ENCODE measurements at places on chromosomes 1 and 21.
A peak's percentile ranks its signal among the peaks of the same experiment; 100 is the strongest.

DNA sequence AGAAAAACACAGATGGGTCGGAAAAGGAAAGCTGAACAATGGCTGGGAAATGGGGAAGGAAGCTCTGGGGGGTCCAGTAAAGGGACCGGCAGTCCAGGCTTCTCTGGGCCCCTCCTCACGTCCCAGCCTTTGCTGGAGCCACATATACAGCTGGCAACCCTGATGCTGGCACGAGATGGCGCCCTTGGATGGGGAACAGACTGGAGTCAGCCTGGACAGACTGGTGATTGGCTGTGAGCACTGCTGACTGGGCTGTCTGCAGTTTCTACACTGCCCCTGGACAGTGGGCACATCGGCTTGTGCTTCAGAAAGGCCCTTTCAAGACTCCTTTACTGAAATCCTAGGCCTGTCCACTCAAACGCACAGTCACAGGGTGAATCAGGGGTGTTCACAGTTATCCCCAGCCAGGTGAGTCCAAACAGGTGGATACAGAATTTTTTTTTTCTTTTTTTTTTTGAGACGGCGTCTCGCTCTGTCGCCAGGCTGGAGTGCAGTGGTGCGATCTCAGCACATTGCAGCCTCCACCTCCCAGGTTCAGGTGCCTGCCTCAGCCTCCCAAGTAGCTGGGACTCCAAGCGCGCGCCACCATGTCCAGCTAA, 31.1 kb upstream of the ZBTB40 start:
- DNase-seq = peak; percentile 51

DNA sequence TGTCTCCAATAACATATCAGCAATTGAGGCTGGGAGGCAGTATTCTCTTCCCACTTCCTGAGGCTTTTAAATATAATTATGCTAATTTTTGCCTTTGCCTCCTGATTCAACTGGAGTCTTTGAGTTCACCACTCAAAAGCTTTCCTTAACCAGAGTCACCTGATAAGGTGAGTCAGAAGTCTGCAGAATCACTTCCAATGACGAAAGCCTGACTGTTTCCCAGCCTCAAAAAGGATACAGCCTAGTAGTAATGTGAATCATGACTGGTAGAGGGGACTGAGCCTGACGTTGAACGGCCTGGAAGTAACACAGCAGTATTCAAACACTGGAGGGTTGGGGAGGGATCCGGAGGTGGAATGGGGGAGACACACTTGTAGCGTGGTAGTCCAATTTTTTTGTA, 10.4 kb upstream of the MRPL9 start:
- DNase-seq = no peak

- DNase-seq = no peak
Measured at GRCh38 chr1:187568067-187568466, 739.3 kb downstream of the PLA2G4A start.

DNA sequence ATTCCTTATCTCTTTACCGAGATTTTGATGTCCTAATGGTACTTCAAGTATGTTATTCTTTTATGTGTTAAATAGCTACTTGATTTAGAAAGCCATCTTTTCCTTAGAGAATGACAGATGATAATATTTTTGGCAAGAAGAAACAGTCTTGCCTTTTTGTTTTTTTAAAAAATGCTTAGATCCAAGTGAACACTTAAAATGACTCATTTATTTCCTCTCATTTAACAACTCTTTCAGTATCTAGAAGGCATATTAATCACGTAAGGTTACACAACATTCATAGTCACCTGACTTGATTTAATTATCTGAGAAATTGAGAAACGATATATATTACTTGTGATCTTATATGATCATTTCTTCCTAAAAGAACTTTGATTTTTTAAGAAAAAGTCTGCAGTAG, 52.4 kb downstream of the SUCO start:
- no peak for DNase-seq

DNA sequence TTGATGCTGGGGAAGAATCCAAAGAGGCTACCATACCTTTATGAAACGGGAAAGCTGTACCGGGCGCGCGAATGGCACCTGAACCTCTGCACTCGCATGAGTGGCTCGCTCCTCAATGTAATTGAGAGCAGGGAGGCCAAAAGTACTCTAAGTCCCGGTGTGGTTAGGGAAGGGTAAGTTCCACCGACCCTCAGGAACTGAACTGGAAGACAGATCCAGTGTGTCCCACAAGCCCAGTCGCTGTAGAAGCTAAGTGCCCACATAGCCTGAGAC, 1.0 kb downstream of the GATAD2B start:
- DNase-seq = no peak

- DNase-seq = peak; percentile 99
Measured at GRCh38 chr1:64917328-64917861, 49.0 kb downstream of the JAK1 start.

- peak; percentile 64 for DNase-seq
Measured at GRCh38 chr1:109979489-109980091, 5.0 kb upstream of the AHCYL1 start.

- DNase-seq = no peak
Measured at GRCh38 chr1:204756811-204757210, 71.3 kb upstream of the LRRN2 start.

DNA sequence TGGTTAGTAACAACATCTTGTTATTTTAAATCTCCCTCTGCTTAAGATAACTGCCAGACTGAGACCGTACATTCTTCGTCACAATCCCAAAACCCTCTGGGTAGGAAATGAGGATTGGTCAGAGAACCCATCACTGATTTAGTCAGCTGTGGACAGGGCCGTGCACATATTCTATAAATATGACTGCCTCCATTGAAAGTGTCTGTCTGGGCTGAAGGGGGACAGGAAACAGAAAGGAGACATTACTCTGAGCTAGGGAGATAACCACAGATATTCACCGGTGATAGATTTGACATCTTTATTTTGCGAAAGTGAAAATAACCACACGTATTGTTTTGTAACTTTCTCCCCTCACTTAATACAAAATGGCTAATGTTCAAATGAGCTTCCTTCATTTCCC, 36.9 kb upstream of the ST6GALNAC5 start:
- DNase-seq = no peak

DNA sequence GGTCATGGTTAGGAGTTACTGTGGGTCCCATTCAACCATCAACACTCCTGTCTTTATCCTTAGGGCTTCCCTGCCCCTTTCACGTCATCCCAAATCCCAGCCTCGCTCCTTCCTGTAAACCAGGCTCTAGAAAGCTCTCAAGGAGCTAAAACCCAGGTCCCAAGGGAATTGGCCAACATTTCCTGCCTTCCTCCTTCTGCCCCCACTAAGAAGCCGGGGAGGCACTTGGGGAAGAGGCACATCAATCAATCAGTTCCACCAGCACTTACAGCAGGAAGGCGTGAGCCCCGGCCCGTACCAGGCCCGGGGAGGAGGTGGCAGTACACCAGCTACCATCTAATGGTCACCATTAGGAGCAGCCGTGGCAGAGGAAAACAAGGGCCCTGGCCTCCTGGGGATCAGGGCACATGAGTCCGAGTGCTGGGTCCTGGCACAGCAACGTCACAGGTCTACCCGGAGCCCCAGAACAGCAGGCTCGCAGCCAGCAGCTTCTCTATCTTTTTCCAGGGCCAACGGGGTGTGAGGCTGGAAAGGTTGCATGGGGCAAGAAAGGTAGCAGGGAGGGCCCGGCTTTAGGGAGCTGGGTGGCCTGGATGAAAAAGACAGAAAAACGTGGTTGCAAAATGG, 108.6 kb downstream of the CASZ1 start:
- no peak for DNase-seq

- no peak for DNase-seq
Measured at GRCh38 chr1:23978805-23979204, 1.3 kb downstream of the SRSF10 start.

DNA sequence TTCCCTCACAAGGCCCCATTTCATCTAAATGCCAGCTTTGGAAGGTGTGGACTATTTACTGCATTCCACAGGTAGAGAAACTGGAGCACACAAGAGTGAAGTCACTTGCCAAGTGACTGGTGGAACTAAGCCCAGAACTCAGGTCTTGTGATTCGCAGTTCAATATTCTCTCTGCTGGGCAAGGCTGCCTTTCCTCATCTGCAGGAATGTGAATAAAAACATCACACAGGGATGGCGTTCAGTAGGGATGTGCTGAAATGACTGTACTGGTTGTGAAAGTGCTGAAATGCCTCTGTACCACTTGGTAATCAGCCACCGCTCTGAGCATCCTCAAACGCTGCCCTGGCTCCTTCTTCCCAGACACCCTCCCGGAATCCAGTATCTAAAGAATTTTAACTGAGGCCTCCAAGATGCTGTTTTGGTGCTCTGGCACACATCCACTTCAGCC, 145.6 kb downstream of the HIVEP3 start:
- DNase-seq = no peak

DNA sequence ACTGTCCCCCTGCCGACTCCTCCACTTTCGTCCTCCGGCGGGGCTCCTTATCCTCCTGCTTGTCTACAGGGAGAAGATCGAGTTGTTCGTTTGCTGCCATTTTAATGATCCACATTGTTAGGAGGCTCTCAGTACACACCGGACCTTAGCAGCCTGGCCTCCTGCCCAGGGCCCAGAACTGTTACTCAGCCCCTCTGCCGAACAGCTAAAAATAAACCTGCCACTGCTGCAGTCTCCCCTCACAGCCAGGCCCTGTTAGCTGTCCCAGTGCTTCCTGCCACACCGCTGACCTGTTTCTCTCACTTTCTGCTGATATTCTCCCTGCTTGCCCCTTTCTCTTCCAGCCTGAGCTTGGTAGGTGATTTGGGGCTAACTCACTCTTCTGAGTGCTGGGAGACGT, 8.3 kb downstream of the MAPKAPK2 start:
- no peak for DNase-seq

DNA sequence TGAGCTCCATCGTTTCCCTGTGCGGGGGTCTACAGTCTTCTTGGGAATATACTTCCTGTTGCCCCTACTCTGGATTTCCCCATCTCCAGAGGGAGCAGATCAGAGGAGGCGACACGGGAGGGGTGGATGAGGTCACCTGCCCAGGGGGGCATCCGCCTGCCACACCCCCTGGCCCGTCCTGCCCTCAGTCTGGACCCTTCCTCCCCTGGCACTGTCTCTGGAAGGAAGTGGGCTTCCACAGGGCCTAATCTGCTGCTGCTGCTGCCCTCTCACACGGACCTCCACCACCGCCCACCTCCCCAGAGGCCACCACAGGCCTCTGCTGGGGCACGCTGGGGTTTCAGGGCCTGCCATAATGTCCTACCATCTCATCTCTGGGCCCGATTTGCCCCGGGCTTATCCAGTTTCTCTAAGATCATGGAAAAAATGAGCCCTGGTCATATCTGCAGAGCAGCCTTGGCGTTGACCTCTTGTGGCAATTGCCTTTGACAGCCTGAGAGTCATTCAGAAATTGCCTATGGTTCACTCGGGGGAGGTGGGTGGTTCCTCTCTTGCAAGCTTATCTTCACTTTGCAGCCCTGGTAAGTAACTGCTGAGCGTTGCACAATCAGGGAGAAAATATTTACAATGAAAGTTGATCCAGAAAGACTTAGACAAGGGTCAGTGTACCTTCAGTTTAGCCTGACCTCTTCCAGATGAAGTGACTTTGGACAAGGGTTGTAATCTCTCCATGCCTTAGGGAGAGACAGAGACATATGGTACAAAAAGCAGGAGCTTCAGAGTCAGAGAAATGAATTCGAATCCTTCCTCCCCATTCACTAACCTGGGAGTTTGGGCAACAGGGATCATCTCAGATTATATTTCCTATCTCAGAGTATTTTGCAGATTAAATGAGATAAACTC, 252.4 kb downstream of the TOMM20 start:
- DNase-seq = no peak

GRCh38 chr21:40208948-40209345, 341.7 kb downstream of the PCP4 start:
- DNase-seq = no peak

GRCh38 chr1:66242646-66243547, 291.1 kb upstream of the SGIP1 start:
- peak; percentile 77 for DNase-seq

DNA sequence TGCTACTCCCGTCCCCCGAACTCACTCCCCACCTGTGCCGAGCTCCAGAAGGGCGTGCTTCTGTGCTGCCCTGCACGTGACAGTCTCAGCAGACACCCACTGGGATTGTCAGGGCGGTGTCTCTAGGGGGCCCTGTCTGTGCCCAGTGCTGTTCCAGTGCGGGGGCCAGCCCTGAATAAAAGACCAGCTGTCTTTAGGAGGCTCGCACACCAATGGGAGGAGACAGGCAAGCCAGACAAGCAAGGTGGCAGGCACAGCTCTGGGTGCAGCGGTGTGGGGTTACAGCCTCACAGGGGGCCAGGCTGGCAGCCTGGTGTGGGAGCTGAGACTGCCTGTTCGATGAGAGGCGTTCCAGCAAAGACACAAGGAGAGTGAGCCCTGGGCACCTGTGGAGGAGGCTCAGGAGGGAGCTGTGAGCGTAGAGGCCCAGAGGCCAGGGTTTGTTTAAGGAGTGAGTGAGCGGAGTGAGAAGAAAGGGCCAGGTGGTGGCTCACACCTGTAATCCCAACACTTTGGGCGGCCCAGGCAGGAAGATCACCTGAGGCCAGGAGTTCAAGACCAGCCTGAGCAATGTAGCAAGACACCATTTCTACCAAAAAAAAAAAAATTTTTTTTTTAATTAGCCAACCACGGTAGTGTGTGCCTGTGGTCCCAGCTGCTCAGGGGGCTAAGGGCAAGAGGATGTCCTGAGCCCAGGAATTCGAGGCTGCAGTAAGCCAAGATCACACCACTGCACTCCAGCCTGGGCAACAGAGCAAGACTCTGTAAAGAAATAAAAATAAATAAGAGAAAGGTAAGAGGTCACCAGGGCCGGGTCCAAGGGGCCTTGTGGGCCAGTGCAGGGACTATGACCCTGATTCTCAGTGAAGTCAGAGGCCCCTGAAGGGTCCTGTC, 48.2 kb upstream of the ARHGEF16 start:
- DNase-seq = no peak

DNA sequence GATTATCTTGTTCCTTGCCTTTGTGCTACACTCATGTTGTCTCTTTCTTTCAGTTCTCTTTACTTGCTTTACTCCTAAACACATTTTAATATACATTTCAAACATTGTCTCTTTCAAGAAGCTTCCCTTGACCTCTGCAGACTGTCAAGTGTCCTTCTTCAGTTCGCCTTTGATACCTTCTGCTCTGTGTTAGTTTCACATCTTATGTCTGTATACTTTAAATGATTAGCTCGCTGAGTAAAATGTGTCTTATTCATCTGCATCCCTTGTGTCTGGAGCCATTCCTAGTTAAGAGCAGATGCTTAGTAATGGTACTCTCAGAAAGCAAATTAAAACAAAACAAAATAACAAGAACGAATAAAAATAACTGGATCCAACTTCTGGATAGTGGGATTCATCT, 303.3 kb downstream of the S1PR1 start:
- DNase-seq = no peak

DNA sequence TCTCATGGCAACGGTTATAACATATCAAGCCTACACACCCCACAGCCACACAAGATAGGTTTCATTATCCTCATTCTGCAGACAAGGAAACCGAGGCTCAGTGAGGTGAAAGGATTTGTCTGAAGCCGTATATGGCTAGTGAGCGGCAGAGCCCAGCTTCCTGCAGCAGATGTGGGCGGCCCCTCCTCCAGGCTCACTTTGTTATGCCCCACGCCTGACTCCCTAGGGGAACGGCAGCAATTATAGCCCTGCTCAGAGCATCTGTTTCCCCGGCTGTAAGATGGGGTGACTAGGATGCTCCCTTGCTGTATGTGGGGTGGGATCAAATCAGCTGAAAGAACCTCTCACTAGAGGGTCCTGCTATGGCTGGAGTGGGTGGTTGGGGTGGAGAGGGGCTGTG, 22.1 kb downstream of the GRHL3 start:
- DNase-seq = no peak

- no peak for DNase-seq
Measured at GRCh38 chr1:63836830-63837229, 63.0 kb downstream of the ROR1 start.
